H1 (cell line): ENCODE measurements at places on chromosomes 5 and 9.

DNA sequence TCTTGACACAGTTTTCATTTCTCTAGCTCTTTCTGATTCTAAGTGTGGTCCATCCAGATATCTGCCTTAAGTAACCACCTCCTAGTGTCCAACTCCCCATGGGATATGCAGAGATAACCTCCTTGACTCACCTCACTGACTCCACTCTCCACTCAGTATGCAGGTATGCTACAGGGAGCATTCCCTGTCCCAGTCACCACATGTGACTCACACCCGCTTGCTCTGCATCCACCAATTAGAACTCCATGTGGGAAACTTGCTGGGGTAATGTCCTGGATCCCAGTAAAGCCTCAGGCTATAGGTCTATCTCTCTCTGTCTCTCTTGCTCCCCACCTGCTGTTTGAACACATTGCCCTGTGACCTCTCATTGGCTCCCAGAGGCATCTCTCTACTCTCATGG, 563.9 kb downstream of the HTR1A start:
- no peaks in the 10 kb centered on the region for H3K36me3 ChIP-seq
- no peaks in the 10 kb centered on the region for H3K4me1 ChIP-seq
- no peaks in the 10 kb centered on the region for H3K27me3 ChIP-seq

DNA sequence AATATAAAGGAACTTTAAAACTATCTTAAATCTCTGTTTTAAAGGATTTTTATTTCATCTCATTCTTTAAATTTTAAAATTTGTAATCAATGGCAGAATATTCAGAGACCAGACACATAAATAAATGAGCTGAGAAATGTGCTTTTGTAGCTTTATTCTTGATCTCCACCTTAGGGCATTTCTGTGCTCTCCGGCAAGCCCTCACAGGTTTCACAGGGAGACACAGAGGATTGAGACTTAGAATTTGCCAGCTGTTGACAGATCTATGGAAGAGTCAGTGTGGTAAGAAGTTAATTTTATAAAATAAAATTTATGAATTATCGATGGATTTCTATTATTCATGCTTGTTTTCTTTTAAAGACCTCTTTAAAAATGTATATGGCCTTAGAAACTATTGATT, 206.8 kb downstream of the CD180 start:
- H3K27me3 ChIP-seq, result no peaks in the 10 kb centered on the region
- no peaks in the 10 kb centered on the region for H3K36me3 ChIP-seq
- no peak overlapping the region for H3K4me3 ChIP-seq
- no peaks in the 10 kb centered on the region; the same call in 1 of the 2 replicates for H3K4me1 ChIP-seq

DNA sequence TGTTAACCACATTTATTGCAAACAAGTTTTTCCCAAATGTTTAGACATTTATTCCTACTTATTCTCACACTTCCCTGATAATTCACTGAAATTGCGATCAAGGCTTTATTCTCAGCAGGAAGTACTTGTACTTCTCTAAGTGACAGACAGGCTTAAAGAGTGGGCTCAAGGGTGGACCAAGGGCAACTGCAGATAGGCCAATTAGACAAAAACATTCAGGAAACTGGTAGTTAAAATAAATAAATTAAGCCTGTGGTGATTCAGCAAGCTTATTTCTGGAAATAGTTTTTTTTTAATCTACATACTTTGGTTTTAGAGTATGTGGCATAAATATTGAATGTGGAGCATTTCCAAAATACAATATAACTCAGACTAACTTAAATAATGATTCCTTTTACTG, 136.1 kb downstream of the UGCG start:
- H3K27ac ChIP-seq, result no peak overlapping the region
- no peak overlapping the region for H3K4me3 ChIP-seq
- H3K4me1 ChIP-seq, result peaks cover 9% of the 10 kb centered on the region
- no peaks in the 10 kb centered on the region for H3K27me3 ChIP-seq

DNA sequence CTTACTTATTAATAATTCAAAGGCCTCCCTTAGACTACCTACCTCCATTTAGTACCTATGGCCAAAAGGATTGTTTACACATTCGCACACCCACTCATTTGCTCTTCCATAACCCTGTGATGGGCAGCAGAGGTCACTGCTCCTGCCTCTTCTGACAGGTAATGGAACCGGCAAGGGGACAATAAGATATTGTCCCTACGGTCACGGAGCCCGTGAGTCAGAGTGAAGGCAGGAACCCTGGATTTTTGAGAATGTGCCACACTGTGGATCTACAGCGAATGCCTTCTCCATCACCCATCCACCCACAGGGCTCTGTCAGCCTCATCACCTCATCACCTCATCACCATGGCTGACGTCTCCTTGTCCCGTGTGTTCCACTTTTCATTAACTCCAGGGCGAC, 132.3 kb downstream of the MYO10 start:
- H3K27me3 ChIP-seq, result no peaks in the 10 kb centered on the region
- H3K36me3 ChIP-seq, result no peaks in the 10 kb centered on the region
- H3K4me1 ChIP-seq, result no peaks in the 10 kb centered on the region
- no peak for DNase-seq
